Endothelial cell (in vitro differentiated cells): ENCODE measurements at places on chromosomes 7 and 10.
A peak's percentile ranks its signal among the peaks of the same experiment; 100 is the strongest.

GRCh38 chr10:35182631-35183510 lies 56.2 kb downstream of the CREM start:
- DNase-seq = no peak

GRCh38 chr10:29862923-29863614 lies 196.3 kb downstream of the JCAD start:
- no peak for DNase-seq

GRCh38 chr7:92898798-92899197 lies 62.4 kb upstream of the CDK6 start:
- DNase-seq = no peak

DNA sequence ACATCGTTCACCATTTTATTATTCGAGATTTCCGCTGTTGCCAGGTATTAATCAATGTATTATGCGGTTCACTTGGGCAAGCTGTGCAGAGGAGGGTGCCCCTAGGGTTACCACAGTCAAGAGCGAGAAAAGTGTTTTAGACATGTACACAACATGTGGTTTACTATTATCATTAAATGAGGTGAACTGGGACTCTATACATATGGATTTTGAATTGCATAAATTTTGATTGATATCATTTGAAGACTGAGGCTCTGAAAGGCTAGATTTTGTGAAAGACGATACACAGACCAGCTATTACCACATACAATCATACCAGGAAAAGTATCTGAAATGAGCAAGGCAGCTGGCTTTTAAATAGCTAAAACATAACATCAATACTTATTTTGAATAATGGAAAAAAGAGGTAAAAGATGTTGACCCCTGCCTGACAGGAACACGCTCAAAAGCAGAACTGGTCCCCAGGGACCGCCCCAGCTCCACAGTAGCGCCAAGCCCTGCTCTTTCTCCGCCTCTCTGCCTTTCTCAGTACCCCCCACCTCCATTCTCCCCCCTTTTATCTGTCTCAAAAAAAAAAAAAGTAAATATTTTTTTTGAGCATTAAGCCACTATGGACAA lies 413.4 kb upstream of the MKI67 start:
- no peak for DNase-seq

DNA sequence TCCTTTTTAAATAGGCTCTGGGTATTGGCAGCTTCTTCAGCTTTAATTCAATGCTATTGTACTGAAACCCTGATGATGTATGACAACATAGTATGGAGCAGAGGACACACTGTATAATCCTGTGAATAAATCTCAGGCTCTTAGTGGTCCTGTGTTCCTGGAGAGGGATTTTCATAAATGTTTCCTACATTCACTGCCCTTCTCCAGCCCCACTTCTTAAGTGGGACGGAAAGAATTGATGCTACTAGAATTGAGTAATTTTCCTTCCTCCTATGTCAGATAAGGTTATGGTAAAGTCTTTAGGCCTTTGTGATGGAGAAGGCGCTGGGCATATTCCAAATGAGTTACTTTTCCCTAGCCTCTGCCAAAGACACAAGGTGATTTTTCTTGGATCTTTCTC lies 779.4 kb downstream of the TNS3 start:
- no peak for DNase-seq

DNA sequence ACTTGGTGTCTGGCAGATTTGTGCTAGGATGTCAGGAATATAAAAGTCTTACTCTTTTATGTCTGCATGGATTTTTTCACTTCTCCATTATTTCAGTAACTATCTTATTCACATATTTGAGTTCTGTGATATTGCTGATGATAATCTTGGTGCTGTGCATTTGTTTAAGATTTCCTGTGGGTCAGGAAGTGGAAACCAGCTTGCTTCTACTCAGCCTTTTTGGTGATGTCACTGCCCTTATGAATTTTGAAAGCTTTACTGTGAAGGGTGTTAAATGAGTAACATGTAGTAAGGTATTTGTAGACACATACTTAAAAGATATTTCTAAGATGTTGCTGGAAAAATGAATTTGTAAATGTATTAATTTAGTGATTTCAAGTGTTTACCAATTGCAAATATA lies 69.5 kb upstream of the VOPP1 start:
- DNase-seq = no peak

- DNase-seq = no peak
Measured at GRCh38 chr7:111600091-111600490, 37.8 kb upstream of the IMMP2L start.

DNA sequence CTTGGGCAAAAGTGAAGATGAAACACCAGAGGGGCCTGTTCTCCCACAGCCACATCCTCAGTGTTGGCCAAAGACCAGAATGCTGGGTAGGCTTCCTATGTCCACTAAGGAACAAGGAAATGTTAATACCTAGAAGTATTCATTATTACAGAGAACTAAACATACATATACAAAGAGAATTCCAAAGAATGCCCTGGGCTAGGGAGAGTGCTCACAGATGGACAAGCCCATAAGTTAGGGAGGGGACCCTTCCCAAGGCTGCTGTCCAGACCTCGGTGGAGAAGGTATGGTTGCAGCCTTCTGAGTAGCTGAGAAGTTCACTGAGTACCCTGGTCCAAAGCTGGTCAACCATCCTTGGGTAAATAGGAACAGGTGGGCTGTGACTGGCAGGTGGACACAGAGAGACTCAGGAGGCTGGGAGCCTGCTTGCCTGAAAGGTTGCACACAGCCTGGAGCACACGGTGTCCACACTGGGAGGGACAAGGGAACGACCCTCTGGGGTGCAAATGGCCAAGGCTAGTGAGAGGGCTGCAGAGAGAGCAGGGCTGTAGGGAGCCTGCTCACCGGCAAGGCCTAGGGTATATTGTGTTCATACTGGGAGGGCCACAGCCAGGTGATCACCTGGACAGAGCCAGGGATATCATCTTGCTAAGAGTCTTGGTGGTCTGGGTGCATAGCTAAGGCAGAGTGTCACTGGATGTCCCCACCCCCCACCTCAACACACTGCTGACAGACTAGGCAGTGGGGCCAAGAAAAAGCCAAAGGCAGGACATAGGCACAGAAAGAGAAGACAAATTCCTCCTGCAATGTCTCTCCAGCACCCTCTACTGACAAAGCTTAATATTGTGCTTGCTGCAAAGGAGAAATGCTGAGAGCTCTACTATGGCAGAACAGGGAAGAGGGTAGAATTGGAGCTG lies 40.3 kb downstream of the CPVL start:
- peak; percentile 59 for DNase-seq

GRCh38 chr7:43394441-43395130 lies 188.3 kb upstream of the STK17A start:
- DNase-seq = no peak

DNA sequence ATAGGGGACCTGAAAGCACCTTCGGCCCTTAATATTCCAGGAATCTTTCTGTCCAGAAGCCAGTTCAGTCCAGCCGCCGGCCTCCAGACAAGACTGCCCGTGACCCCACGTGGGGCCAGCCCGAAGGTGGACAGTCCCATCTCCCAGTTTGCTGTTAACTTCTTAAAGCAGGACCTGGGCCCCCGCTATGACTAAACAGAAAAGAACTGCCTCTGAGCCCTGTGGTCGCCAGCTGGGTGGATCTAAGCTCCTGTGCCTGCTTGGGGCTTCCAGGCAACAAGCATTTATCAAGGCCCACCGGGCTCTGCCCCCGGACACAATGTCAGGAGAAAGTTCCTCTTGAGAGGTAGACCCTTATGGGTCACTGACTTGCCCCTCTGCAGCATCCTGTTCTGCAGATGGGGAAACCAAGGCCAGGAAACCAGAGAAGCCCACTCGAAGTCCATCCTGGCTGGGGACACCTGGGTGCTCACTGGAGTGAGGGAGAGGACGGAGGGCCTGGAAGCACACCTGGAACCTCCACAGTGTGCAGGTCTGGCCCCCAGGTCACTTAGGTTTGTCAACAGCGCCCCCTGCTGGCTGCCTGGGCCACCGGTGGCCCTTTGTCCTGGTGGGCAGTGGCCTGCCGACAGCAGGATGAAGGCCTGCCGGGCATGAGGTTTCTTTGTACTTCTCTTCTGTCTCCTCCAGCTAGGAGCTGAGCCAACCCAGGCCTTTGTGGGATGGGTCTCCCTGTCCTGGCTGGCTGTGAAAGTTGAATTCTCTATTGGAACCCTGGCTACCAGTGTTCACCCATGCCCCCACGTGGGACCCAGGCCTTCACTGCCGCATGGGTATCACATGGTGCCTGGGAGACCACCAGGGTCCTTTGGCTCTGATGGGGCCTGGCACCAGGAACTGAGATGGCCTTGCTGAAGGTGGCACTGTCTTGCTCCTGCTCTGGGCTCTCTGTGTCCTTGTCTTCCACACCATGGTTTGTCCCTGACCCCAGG lies 128.0 kb downstream of the ZMIZ1 start:
- DNase-seq = peak; percentile 91

GRCh38 chr10:74822521-74823089 lies 3.8 kb upstream of the KAT6B start:
- DNase-seq = no peak

GRCh38 chr10:80996615-80997193 lies 459.0 kb downstream of the SH2D4B start:
- no peak for DNase-seq

GRCh38 chr10:132335189-132336063 lies 3.4 kb downstream of the LRRC27 start:
- no peak for DNase-seq

DNA sequence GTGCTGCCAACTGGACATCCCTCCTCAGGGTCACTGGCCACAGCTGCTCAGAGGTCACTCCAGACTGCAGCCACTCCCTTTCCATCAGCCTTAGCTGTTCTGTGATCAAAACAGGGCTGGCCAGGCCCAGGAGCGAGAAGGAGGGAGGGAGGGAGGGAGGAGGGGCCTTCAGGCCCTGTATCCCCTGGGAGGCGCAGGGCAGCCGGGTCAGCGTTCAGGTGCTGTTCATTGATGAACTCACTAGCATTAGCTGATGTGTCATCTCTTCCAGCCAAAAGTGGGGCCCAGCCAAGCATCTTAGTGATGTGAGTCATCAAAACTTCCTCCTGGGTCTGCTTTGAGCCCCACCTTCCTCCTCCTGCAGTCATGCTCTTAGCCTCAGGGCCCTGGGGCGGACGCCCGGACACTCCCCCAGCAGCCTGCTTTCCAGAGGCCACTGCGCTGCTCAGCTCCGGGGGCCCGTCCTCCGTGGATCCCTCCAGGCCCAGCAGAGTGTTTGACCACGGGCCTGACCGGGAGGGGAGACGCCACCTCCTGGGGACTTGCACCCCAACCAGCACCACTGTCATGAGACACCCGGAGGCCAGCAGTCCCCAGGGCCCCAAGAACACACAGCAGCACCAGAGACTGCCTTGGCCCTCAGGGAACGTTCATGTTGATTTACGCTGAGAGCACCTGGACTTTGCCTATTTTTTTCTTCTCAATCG lies 149.2 kb downstream of the PRKAG2 start:
- DNase-seq = no peak

GRCh38 chr7:25725451-25725850 lies 426.5 kb upstream of the NFE2L3 start:
- DNase-seq = no peak
